ENCODE measurements at places on chromosomes 3 and 15.

- no peak for DNase-seq
These were observed 1.8 kb downstream of the BCHE start for GRCh38 chr3:165835431-165835830.

GRCh38 chr3:74673326-74673725 is 58.9 kb upstream of the CNTN3 start:
- DNase-seq: no peak

GRCh38 chr3:99315896-99316295 is 322.5 kb upstream of the COL8A1 start:
- DNase-seq: no peak

GRCh38 chr3:54131026-54131605 is 8.8 kb downstream of the CACNA2D3 start:
- DNase-seq: no peak

- no peak for DNase-seq
These were observed 203.1 kb upstream of the WNT5A start for GRCh38 chr3:55690177-55690576.

DNA sequence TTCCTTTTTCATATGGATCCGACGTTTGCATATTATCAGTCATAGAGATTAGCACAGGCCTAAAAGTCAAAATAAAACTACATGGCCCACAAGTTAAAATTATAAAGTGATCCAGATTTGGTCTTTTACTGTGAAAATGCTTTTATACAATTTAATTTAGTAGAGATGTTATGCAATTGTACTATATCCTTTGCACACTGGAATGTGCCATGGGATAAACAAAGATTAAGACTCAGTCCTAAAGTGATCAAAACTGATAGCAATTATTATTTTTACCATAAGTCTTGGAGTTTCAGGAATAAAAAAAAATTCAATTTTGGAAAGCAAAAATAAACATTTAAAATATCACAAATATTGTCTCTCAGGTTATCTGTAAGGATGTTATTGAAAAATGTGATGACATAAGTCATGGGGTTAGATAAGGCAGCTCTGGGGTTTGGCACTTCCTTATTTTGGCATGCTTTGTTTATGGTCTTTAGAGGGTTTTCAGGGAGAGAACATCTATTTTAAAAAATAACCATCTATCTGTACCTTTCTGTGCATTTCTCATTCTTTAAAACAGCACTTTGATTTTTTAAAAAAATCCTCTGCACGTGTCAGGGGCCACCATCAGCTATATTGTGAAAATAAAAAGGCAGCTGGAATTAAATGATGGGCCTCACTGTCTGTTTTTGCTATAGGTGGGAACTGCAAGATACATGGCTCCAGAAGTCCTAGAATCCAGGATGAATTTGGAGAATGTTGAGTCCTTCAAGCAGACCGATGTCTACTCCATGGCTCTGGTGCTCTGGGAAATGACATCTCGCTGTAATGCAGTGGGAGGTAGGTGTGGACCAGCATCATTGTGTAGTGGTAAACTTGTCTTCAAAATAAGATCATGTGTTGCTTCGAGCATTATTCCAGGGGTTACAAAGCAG is 67.3 kb downstream of the TGFBR2 start:
- DNase-seq: no peak

GRCh38 chr15:72591361-72591760 is 63.1 kb upstream of the GOLGA6B start:
- DNase-seq: no peak

- DNase-seq: no peak
These were observed 74.0 kb downstream of the ZIC1 start for GRCh38 chr3:147483145-147483544.

GRCh38 chr3:160402221-160403027 is 3.0 kb downstream of the SMC4 start:
- DNase-seq: no peak

- DNase-seq: no peak
These were observed 240.1 kb downstream of the ISL2 start for GRCh38 chr15:76576523-76577279.

DNA sequence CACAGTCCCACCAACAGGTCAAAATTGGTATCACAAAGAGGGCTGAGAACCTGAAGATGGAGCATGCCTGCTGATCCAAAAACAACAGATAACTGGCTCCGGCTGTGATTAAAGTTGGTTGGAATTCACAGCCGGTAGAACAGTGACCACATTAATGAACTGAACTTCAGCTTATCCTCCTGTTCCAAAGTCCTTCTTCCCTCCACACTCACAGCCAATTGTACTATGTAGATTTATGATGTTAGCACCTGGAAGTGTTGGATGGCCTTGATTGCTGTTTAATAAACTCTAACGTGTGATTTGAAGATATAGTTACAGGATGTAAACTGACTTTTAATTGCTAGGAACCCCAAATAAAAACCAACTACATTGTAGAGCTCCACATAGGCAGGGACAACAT is 367.3 kb upstream of the FRG2C start:
- no peak for DNase-seq

DNA sequence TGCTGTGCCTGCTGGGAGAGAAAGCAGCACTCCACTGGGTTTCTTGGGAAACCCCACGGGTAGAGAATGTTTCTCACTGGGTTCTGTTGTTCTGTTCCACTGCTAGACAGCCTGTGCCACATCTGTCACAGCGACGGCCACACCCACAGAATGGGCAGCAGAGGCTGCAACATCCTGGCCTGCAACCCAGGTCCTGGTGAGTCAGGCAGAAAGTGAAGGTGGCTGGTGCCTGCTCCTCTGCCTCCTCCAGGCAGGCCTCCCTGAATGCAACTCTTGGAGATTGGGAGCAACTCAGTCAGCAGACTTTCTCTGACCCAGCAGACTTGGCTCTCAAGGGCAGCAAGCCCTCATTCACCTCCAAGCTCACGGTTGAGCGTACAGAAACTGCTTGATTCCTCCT is 13.0 kb downstream of the C3orf18 start:
- DNase-seq: no peak

GRCh38 chr3:57094575-57094974 is 34.1 kb downstream of the SPATA12 start:
- DNase-seq: no peak

- no peak for DNase-seq
These were observed 6.2 kb downstream of the SEMA3F start for GRCh38 chr3:50161320-50161719.

DNA sequence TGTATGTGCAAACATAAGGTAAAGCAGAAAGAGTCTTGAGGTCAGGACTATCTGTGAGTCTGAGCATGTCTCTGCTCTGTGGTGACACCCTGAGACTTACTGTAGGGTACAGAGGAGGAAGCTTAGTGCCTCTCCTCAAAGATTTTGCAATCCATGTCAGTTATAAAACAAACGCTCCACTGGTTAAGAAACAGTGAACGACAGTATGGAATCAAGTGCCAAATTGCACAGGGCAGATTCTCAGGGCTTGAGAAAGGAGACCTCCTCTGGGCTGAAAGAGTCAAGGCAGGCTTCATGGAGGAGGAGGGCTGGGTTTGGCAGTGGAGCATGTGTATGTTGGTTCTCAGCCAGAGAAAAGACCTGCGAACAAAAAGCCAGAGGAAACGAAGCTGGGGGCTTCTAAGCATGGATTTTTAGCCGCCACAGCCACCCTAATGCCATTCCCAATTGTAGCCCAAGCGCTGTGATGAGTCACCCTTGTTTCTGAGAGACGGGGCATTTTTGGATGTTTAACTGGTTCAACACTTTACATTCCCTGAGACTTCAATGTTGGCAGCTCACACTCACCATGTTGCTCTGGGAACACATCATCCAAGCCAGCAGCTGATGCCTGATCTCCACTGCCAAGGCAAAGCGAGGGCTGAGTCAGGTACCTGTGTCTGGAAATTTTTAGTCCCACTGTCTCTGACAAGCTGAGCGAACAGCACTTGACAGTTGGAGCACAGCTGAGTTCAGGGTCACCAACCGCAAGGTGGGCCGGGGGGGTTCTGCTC is 3.4 kb upstream of the DGKG start:
- no peak for DNase-seq

DNA sequence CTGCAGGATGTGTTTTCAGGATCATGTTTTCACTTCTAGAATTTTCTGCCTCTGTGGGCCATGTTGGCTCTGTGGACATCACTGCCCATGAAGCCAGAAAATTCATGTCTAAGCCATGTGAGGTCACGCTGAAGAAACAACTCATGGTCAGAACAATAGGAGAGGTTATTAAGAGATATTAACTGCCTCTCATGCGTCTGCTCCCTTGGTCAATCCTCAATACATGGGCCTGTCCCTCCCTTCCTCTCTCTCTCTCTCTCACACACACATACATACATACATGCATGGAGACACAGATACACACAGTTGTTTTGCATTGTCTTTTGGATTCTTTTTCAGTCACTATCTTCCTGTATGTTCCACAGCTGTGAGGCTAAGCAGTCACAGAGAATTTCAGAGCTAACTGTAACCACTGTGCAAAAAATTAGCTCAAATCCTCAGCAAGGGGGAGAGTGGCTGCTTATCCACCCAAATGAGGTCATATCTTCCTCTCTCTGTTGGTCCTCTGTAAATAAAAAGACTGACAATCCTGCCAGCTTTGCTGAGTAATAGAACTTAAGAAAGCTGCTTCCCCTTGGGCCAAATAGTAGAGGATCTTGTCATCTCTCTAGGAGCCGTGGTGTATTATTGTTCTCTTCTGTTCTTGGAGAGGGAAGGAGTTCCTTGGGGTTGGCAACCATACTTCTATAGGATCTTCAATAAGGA is 45.6 kb downstream of the LRTM1 start:
- DNase-seq: no peak

DNA sequence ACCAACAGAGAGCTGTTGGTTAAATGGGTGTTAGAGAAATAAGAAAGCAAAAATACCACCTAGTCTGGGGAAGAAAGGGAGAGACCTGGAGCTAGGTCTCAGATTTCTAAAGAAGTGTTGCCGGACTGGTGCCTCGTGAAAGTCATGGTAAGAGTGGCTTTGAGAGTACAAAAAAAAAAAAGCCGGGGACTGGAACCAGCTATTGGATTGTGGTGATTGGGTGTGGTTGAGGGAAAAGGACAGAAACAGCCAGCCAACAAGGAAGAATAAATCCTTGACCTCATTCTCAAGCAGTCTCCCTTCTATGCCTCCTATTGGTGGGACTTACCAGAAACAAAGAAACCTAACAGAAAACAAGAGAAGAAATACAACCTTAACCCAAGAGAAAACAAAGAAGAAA is 346.4 kb upstream of the KCNMB2 start:
- DNase-seq: no peak
